ENCODE measurements at places on chromosomes 16 and 17. TPM values are rescaled to one million over a fixed set of nuclear protein-coding genes. Genes with fewer than 3 reads are reported as not detected.
A peak's percentile ranks its signal among the peaks of the same experiment; 100 is the strongest.

The TBC1D28 gene
- total RNA-seq: not detected

The CTRB1 gene
- total RNA-seq: not detected

DNA sequence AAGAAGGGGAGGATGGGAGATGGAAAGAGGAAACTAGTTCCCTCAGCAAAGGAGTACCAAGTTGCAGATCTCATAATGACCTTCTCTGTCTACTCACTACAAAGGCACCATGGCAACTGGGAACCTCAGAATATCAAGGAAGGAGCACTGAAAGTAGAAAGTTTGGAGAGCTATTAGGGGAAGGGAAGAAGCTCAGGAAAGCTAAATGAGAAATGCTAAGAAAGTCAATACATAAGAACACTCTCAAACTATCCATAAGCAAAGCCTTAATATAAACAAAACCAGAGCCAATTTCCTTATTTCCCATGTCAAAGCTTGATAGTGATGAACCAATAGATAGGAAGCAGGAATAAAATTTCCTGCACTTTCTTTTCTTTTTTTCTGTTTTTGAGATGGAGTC lies 57.9 kb upstream of the C17orf78 start:
- H3K4me3 ChIP-seq: no peak overlapping the region
- no peaks in the 10 kb centered on the region for H3K4me1 ChIP-seq
- no peak for DNase-seq
- no peaks in the 10 kb centered on the region for H3K36me3 ChIP-seq
- H3K27me3 ChIP-seq: no peaks in the 10 kb centered on the region
- H3K27ac ChIP-seq: no peak overlapping the region

DNA sequence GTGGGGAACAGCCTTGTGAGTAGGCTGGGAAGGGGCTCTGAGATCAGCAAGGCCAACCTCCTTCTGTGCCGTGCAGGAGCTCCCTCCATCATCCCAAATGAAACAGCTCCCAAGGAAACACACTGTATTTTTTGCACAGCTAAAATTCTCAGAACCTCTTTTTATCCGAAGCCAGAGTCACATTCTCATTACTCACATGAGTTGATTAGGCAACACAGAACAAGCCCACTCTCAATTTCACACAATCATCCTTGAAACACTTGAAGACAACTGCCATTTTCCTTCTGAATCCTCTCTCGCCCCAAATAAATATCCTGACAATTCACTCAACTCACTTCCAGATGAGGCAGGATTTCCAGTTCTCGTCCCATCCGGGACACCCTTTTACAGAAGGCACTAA lies 66.1 kb downstream of the MYO18A start:
- peaks cover 72% of the 10 kb centered on the region for H3K36me3 ChIP-seq
- no peak for DNase-seq
- no peaks in the 10 kb centered on the region for H3K27me3 ChIP-seq
- no peak overlapping the region for H3K27ac ChIP-seq

DNA sequence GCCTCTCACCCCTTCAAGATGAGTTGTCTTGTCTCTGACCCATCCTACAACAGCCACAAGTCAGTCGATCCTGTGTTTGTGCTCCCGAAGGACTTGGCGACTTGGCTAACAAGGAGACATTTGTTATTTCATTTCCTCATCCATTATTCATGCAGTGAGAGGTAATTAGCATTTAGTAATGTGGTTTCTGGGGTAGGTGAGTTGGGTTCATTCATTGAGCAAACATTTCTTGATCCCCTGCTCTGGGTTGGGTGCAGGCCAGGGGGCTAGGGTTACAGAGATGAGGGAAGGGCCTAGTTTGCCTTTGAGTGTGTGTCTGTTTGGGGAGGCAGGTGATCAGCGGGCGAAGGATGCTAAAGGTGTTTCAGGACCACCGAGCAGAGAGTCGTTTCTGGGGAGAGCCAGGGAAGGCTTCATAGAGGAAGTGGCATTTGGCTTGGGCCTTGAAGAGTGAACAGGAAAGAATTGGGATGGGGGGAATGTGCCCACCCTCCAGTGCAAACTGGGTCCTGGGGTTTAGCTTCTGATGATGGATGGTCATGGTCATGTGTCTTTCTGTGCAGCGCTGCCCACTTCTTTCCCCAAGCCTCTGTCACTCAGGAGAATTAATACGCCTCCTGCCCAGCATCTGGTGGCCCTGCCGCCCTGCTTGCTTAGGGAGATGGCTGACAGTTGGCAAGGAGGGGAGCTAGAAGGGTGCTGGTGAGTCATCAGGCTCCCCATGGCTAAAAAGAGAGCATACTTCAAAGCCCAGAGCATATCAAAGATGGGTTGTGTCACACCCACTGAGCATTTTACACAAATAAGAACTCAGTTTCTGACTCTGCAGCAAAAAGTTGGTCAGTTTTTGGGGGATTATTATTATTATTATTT lies 38.5 kb downstream of the MSI2 start:
- H3K27ac ChIP-seq: no peak overlapping the region
- H3K4me3 ChIP-seq: no peak overlapping the region
- no peak for DNase-seq
- H3K4me1 ChIP-seq: no peaks in the 10 kb centered on the region

- H3K4me3 ChIP-seq: no peak overlapping the region
- no peak overlapping the region for H3K27ac ChIP-seq
- H3K36me3 ChIP-seq: no peaks in the 10 kb centered on the region
Observed at GRCh38 chr16:7967996-7968509, 622.3 kb downstream of the TMEM114 start.

GRCh38 chr17:880443-881269 lies 98.5 kb downstream of the MRM3 start:
- no peaks in the 10 kb centered on the region for H3K36me3 ChIP-seq
- H3K27me3 ChIP-seq: no peaks in the 10 kb centered on the region
- peak overlapping the region; percentile 43 for H3K27ac ChIP-seq
- peaks cover 46% of the 10 kb centered on the region for H3K4me1 ChIP-seq

DNA sequence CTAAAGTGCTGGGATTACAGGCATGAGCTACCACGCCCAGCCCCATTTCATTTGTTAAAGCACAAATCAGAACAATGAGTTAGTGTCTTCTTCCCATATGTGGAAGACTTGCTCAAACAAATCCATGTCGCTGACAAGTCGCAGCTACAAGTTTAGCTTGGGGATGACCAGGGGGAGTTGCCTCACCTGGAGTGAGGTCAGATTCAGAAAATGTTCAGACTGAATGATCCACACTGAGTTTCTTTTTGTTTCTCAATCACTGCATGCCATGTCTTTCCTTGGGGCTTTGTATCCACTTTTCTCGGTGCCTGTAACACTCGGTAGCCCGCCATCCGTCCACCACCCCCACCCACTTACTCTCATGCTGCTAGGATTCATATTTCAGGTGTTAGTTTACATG lies 437.3 kb upstream of the DYNLRB2 start:
- H3K4me1 ChIP-seq: no peaks in the 10 kb centered on the region
- H3K27ac ChIP-seq: no peak overlapping the region
- no peaks in the 10 kb centered on the region for H3K36me3 ChIP-seq
- DNase-seq: no peak
- no peak overlapping the region for H3K4me3 ChIP-seq

DNA sequence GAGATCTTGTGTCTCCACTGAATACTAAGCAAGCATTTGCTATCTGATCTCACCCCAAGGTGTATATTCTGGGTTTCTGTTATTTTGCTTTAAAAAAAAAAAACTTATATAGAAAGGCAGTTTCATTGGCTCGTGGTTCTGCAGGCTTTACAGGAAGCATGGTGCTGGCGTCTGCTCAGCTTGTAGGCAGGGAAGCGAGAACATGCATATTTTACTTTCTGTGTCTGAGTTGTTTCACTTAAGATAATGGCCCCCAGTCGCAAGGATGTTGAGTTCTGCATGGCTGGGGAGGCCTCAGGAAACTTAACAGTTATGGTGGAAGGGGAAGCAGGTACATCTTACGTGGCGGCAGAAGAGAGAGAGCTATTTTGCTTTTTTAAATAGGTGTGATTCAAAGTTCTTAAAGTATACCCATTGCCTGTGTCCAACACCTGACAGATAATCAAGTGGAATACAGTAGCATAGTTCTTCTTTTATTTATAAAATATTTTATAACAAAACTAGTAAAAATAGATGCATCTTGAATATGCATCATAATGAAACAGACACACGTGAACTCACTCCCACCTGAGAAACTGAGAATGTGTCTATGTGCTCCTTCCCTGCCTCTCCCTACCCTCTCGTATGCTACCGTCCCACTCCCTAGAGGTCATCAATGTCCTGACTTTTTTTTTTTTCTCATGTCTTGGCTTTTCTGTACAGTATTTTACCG lies 15.4 kb upstream of the ARHGAP17 start:
- no peak for DNase-seq
- no peaks in the 10 kb centered on the region for H3K27me3 ChIP-seq
- no peaks in the 10 kb centered on the region for H3K36me3 ChIP-seq
- no peak overlapping the region for H3K4me3 ChIP-seq
- peaks cover 7% of the 10 kb centered on the region for H3K4me1 ChIP-seq

- H3K4me1 ChIP-seq: no peaks in the 10 kb centered on the region
- H3K27ac ChIP-seq: no peak overlapping the region
- H3K27me3 ChIP-seq: no peaks in the 10 kb centered on the region
- no peak overlapping the region for H3K4me3 ChIP-seq
- no peak for DNase-seq
- H3K36me3 ChIP-seq: no peaks in the 10 kb centered on the region
Observed at GRCh38 chr17:66764506-66764905, 70.4 kb upstream of the CACNG5 start.

DNA sequence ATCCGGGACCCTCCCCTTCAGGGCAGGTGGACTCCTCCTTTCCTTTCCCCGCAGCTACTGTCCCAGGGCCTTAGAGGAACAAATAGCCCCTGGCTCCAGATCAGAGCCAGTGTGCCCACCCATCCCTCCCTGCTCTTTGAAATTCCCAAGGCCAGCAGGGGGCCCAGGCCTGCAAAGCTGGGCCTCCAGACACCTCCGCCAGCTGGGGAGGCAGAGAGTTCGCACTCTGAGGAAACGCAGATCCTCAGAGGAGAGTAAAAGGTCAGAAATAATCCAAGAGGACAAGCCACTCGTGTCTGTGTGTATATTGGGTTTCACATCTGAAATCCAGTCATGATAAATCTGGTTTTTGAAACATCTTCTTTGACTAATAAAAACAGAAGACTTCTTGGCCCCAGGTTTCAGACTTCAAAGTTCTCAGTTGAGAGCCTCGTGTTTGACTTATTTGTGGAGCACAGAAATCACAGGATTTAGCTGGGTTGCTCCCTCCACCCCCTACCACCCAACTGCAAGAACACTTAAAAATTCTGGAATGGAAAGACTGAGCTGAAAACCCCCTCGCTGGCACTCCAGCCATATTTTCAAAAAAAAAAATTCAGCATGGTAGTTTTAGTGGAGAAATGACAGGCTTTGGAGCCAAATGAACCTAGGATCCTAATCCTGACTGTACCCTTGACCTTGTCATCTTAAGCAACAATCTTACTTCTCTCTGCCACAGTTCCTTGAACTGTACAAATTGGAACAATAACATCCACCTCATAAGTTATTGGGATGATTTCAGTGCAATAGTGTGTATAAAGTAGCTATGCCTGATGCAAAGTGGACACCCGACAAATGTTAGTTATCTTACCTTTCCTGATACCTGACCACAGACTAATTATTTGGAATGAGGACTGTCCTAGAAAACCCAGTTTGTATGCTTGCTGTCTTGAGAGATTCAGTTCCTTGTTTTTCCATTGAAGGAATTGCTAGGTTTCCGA lies 44.5 kb upstream of the TBX2 start:
- peaks cover 7% of the 10 kb centered on the region for H3K4me1 ChIP-seq
- no peaks in the 10 kb centered on the region for H3K36me3 ChIP-seq
- H3K27ac ChIP-seq: no peak overlapping the region

- H3K4me3 ChIP-seq: peak overlapping the region; percentile 56
- H3K36me3 ChIP-seq: no peaks in the 10 kb centered on the region
- no peaks in the 10 kb centered on the region for H3K27me3 ChIP-seq
Observed at GRCh38 chr17:41666708-41667279, 21.9 kb upstream of the EIF1 start.

GRCh38 chr16:67156143-67156844 lies 3.4 kb downstream of the TRADD start:
- no peak overlapping the region for H3K4me3 ChIP-seq
- DNase-seq: no peak
- no peaks in the 10 kb centered on the region for H3K27me3 ChIP-seq
- H3K4me1 ChIP-seq: peaks cover 10% of the 10 kb centered on the region
- H3K27ac ChIP-seq: no peak overlapping the region

- peak overlapping the region; percentile 4 for H3K27ac ChIP-seq
- H3K4me3 ChIP-seq: no peak overlapping the region
- H3K36me3 ChIP-seq: no peaks in the 10 kb centered on the region
- H3K4me1 ChIP-seq: peaks cover 14% of the 10 kb centered on the region
- H3K27me3 ChIP-seq: no peaks in the 10 kb centered on the region
Observed at GRCh38 chr17:65181237-65182061, 44.3 kb downstream of the RGS9 start.

DNA sequence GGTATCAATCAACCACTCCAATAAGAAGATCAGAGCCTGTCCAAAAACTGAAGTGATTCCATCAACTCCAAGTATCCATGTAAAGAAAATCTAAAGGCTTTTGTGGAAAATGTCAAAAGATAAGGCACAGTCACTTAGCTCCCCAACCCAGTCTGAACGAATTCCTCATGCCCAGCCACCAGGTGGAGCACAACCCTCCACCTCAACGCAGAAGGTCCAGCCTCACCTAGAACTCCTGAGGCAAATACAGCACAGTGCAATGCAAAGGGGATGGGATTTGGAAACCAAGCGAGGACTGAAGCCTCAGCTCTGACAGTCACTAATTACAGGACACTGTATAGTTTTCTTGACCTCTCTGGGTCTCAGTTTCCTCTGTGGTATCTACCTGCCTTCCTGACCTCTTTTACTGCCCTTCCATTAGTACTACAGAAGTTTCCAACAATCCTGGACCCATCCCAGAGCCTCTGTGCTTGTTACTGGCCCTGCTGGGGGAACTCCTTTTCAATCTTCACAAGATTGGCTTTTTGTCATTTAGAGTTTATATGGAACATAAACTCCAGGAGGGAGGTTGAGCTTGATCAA lies 2.0 kb downstream of the NCBP3 start:
- H3K4me1 ChIP-seq: peaks cover 19% of the 10 kb centered on the region
- H3K27me3 ChIP-seq: no peaks in the 10 kb centered on the region
- H3K4me3 ChIP-seq: no peak overlapping the region

GRCh38 chr17:77749989-77750388 lies 208.5 kb upstream of the TNRC6C start:
- no peak overlapping the region for H3K27ac ChIP-seq
- H3K27me3 ChIP-seq: no peaks in the 10 kb centered on the region
- no peaks in the 10 kb centered on the region for H3K36me3 ChIP-seq
- H3K4me1 ChIP-seq: no peaks in the 10 kb centered on the region
- DNase-seq: peak; percentile 18
- no peak overlapping the region for H3K4me3 ChIP-seq

Data from upper lobe of right lung (tissue), 1 donor.